ENCODE measurements at places on chromosomes 16 and 17.

GRCh38 chr17:79165756-79166473, 91.3 kb downstream of the ENGASE start:
- no peak for DNase-seq

- peak; percentile 83 for DNase-seq
These were observed 14.5 kb upstream of the TMC7 start for GRCh38 chr16:18969050-18969854.

DNA sequence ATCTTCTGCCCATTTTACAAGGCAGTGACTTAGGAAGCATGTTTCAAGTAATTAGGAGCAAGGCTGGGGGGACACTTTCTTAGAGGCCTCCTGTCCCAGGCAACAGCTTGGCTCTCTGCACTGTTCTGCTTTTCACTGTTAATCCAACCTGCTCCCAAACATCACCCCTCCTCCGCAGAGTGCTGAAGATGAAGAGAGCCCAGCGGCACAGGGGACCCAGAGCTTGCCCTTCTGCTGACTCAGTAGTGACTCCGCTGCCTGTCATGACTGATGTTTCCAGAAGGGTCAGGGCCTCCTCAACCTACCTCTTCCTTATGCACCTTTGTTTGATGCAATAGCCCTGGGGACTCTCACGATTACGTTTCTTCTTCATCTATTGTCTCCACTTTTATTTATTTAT, 38.9 kb upstream of the NDRG4 start:
- peak; percentile 63 for DNase-seq

DNA sequence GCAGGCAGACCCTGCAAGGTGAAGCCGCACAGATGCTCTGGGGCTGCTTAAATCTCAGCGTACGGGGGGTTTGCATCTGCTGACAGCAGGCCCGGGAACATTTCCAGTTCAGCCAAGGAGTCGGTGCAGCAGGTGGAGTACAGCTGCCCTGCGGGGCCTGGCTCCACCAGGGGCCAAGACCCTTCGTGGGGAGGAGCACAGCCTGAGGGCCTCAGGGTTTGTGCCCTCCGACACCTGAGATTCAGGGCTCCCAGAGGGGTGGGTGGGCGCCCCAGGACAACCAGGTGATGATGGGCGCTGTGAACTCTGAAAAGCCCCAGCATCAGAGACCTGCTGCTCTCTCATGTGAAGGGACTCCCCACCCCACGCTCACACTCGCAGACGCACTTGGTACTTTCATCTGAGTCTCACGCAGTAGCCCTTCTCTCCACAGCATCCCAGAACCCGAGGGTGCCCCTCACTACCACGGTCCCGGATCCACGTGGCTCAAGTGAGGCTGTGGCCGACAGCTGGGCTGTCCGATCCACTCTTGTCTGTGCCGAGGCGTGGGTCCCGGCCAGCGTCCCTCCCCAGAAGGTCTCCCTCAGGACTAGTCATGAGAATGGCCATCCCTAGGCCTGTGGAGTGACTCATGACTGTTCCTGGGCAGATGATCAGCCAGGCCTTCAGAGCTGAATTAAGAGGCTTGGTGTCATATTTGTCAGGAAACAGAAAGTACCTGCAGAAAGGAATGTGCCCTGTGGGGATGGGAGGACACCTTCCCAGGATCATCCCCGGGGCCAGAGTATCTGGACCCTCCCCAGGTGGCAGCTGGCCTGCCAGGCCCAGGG, 29.6 kb downstream of the ACSF3 start:
- no peak for DNase-seq

DNA sequence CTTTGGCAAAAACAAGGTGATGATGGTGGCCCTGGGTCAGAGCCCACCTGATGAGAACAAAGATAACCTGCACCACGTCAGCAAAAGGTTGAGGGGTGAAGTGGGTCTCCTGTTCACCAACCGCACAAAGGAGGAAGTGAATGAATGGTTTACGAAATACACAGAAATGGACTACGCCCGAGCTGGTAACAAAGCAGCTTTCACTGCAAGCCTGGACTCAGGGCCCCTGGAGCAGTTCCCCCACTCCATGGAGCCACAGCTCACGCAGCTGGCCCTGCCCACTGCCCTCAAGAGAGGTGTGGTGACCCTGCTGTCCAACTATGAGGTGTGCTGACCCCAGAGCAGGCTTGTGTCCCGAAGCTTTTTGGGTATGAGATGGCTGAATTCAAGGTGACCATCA, 29.7 kb upstream of the DLX4 start:
- no peak for DNase-seq

- peak; percentile 85 for DNase-seq
These were observed 33.3 kb downstream of the RHBDL3 start for GRCh38 chr17:32298721-32299579.

DNA sequence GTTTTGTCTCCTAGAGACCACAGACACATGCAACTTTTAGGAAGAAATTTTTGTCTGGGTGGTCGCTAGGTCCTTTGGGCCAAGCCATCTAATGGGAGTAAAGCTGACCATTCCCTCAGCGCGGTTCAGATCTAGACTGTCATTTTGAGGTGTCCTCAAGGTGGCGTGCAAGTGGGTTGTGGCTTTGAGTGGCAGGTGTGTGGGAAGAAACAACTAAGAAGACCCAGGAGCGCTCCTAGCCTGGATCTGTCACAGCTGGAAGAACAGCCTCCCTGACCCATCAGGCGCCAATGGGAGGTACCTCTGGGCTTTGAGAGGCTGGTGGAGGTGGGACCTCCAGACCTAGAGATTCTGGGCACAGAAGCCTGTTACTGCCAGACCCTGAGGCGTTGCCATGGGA, 645.1 kb downstream of the KCNJ18 start:
- no peak for DNase-seq

- DNase-seq: no peak
These were observed 114.5 kb upstream of the CHMP6 start for GRCh38 chr17:80876950-80877728.

DNA sequence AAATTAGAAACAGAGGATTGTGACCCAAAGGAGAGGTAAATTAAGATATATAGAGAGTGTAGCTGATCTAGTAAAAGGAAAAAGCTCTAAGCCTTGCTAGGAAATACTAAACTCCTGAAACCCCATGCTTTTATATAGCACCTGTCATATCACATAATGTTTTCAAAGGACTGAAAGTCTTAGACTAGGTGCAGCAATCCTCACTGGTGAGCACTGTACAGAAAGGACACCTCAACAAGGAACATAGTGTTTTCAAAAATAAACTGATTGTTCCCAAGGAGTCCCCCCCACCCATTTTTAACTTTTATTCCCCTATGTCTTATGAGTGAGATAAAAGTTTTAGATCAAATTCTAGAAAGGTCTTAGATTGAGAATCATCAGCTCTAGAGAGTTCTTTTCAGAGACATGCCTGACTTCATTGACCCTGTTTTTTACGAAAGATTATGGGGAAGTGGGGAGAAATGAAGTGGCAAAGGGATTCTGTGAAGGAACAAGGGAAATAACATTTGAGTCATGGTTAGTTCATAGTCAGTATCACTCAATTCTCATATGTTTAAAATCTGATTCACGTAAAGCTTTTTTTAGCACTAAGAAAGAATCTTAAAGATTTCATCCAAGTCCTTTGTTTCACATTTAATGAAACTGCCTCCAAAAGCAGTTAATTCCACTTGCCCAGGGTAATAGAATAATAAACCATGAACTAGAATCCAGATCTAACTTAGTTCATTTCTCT, 166.4 kb downstream of the CYB561 start:
- DNase-seq: no peak

DNA sequence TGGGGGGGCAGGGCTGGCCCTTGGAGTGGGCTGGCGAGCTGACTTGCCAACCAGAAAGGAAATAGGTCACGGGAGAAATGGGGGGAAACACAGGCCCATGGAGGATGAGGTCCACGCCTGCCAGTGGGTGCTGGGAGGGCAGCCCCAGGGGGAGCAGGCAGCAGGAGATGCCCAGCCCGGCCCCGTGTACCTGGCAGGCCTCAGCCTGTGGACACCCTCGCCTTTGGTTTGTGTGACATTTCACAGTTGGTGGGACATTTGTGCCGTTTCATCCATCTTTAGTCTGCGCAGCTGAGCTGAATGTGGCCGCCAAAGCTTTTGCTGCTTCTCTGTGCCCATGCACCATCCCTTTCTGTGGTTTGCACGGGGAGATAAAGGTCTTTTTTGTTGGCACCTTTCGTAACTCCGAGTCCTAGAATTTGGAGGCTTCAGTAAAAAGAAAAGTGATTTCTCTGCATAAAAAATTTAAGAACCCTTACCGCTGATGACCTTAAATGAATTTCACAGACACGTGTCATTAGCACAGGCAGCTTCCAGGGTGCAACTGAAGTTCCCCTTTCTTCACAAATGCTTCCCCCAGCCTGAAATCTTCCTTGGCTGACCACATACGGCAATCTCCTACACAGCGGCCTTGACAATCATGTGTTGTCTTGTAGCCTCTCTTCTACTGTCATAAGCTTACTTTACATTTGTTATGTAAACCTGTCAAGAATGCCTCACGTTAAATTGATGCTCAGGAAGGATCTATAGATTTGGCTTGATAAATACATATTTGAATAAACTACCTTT, 193.6 kb downstream of the RPTOR start:
- DNase-seq: no peak

DNA sequence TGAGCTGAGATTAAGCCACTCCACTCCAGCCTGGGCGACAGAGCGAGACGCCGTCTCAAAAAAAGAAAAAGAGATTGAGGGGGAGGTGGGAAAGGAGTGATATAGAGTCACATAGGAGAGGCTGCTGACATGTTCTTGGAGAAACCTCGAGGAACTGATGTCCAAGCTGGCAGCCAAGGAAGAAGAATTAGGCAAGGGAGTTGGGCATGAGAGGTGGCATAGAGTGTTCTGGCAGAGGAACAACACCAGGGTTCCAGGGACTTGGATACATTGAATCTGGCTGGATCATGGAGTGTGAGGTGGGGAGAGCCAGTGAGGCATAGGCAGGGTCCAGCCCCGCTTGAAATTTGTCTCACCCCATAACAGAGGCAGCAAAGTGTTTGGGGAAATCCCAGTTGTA, 10.7 kb downstream of the CDH3 start:
- DNase-seq: no peak

DNA sequence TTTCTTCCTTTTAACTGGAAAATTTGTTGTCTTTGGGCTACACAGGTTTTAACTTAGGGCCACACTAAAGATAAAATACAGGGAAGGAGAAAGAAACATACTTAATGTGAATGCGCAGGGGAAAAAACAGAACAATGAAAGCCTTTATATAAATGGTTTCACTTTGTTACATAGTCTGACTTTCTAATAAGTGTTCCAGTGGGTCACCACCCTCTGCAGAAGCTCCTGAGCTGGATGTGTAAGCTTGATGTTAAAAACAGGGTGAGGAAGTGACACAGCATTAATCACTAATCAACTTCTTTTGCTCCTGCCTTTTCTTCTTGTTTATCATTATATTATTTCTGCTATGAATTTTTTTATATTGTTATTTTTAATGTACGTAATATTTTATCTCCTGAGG, 445.6 kb upstream of the CA10 start:
- no peak for DNase-seq

DNA sequence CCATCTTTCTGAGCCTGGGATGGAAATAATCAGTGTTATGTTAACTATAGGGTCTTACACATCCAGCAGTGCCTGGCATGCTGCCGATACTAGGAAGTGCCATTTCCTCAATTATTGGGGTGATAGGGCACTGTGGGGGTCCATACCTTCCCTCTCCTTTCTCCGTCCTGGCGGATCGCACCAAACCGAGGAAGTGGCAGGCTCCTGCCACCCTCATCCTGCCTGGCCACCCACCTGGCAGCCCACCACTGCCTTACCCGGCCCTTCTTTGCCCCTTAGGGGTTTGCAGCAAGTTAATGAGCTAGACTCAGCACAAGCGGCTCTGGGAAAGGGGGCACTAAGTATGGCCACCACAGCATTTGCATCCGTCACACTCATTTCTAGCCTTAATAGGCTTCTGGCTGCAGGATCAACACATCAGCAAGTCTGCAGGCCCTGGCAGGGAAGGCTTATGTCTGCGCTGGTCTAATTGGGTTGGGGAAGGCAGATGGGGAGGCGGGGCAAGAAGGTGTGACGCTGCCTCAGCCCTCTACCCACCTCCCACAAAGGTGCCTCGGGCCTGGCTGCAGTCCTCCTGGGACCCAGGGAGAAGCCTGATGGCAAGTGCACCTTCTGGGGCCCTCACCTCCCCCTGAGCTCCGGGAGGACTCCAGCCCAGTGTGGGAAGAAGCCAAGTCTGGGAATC, 28.6 kb downstream of the DCAKD start:
- DNase-seq: peak; percentile 82

DNA sequence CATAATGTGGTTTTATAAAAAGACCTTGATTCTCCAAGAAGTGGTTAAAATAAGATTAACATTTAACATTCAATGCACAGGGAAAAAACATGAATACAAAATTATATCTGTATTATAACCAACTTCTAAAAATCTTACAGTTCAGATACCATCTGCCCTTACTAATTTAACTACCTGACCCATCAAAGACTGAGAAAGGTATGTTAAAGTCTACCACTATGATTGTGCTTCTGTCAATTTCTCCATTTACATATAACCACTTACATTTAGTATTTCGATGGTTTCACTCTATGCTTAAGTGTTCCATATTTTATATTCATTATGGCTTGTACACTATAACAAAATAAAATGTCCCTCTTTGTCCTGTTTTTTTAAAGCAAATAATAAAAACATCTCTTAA, 14.6 kb downstream of the AP1G1 start:
- no peak for DNase-seq

GRCh38 chr17:35044181-35044580, 19.3 kb downstream of the RFFL start:
- no peak for DNase-seq

DNA sequence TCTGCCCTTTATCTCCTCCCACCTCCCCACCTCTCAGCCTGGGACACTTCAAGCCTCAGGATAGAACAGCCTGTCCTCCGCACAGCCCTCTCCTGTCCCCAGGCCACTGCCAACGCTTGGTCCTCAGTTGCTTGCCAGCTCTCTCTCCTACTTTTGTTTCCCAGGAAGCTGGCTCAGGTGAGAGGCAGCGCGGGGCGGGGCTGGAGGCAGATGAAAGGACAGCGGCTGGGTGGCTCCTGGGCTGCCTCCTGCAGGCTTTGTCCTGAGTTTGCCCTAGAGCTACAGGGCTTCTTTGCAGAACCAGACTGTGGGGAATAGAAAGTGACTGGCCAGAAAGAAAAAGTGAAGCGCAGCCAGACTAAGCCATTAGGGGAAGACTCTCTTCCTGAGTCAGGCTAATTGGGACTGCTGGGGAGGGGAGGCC, 48.2 kb upstream of the CDC42EP4 start:
- no peak for DNase-seq

DNA sequence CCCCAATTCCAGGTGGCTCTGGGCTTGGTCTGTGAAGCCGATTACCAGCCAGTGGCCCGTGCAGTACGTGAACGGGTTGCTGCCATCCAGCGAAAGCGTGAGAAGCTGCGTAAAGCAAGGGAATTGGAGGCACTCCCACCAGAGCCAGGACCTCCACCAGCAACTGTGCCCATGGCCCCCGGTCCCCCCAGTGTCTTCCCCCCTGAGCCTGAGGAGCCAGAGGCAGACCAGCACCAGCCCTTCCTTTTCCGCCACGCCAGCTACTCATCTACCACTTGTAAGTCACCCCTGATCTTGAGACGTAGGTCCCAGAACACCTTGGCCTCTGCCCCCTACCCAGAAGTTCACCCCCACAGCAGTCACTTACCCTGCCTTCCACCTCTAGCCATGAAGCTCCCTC, 6.9 kb downstream of the WNK4 start:
- no peak for DNase-seq

- no peak for DNase-seq
These were observed 82.6 kb downstream of the CACNG1 start for GRCh38 chr17:67126983-67127382.
